Karpas-422 (cell line): ENCODE measurements at places on chromosomes 2 and 18. TPM values are rescaled to one million over a fixed set of nuclear protein-coding genes. Genes with fewer than 3 reads are reported as not detected.

Gene GATA6
- total RNA-seq: not detected in 2 replicates

Gene ONECUT2
- not detected in 2 replicates for total RNA-seq

Gene FOXD4L1
- 0.60 and 0.72 TPM in 2 replicates for total RNA-seq

Gene PRKAG3
- total RNA-seq: not detected in 2 replicates

Gene GNLY
- not detected in 2 replicates for total RNA-seq

Gene CPLX4
- not detected in 2 replicates for total RNA-seq

Gene CTNNA2
- total RNA-seq: not detected in 2 replicates

Gene MC5R
- not detected in 2 replicates for total RNA-seq

Gene REG3A
- not detected in 2 replicates for total RNA-seq

Gene NOSTRIN
- total RNA-seq: not detected in 2 replicates

Gene PID1
- total RNA-seq: not detected in 2 replicates

- no peaks in the 10 kb centered on the region for H3K36me3 ChIP-seq
- H3K27ac ChIP-seq: no peak overlapping the region
- no peaks in the 10 kb centered on the region for H3K27me3 ChIP-seq
- no peak overlapping the region for H3K4me3 ChIP-seq
- H3K4me1 ChIP-seq: no peaks in the 10 kb centered on the region
Measured at GRCh38 chr2:105928563-105928962, 183.9 kb downstream of the NCK2 start.

GRCh38 chr2:9655441-9656269, 24.9 kb upstream of the YWHAQ start:
- H3K36me3 ChIP-seq: no peaks in the 10 kb centered on the region
- DNase-seq: no peak
- no peak overlapping the region for H3K4me3 ChIP-seq
- no peak overlapping the region for H3K27ac ChIP-seq
- no peaks in the 10 kb centered on the region for H3K27me3 ChIP-seq
- H3K4me1 ChIP-seq: peaks cover 11% of the 10 kb centered on the region

GRCh38 chr18:22322243-22322691, 95.4 kb downstream of the CTAGE1 start:
- no peaks in the 10 kb centered on the region for H3K27me3 ChIP-seq
- H3K4me1 ChIP-seq: no peaks in the 10 kb centered on the region

DNA sequence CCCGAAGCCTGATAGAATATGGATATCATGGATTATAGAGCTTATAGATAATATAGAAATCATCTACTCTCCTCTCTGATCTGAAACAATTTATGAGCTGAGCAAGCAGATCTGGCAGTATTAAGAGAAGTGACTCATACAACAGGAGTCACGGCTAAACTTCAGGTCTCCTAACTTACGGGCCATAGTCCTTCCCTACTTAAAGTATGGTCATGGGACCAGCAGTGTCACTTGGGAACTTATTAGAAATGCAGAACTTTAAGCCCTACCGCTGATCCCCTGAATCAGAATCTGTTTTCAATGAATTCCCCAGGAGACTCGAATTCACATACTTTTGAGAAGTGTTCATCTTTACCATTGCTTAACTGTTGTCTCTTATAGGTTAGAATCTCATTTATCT, 195.7 kb upstream of the FANCL start:
- no peak for DNase-seq
- H3K27ac ChIP-seq: no peak overlapping the region
- H3K36me3 ChIP-seq: no peaks in the 10 kb centered on the region
- H3K27me3 ChIP-seq: no peaks in the 10 kb centered on the region
- no peak overlapping the region for H3K4me3 ChIP-seq

DNA sequence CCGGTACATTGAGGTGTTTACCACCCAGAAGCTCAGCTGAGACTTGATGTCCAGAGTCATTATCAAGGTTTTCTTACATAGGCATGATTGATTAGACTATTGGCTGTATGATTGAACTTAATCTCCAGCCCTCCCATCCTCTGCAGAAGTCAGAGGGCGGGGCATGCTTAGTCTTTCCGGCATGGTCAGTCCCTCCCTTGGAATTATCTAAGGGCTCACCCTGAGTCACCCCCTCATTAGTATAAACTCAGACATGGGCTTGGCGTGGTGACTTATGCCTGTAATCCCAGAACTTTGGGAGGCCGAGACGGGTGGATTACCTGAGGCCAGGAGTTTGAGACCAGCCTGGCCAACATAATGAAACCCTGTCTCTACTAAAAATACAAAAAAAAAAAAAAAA, 243.9 kb downstream of the VAPA start:
- H3K36me3 ChIP-seq: no peaks in the 10 kb centered on the region
- DNase-seq: no peak
- H3K27ac ChIP-seq: no peak overlapping the region
- no peaks in the 10 kb centered on the region for H3K27me3 ChIP-seq

GRCh38 chr2:216858312-216858711, 1.6 kb downstream of the TNP1 start:
- DNase-seq: no peak
- no peaks in the 10 kb centered on the region for H3K4me1 ChIP-seq
- no peak overlapping the region for H3K27ac ChIP-seq
- no peaks in the 10 kb centered on the region for H3K36me3 ChIP-seq
- H3K27me3 ChIP-seq: no peaks in the 10 kb centered on the region
- no peak overlapping the region for H3K4me3 ChIP-seq

GRCh38 chr2:177708660-177709444, 316.3 kb downstream of the AGPS start:
- H3K27ac ChIP-seq: no peak overlapping the region
- no peaks in the 10 kb centered on the region for H3K36me3 ChIP-seq
- no peaks in the 10 kb centered on the region for H3K4me1 ChIP-seq
- H3K4me3 ChIP-seq: no peak overlapping the region
- H3K27me3 ChIP-seq: no peaks in the 10 kb centered on the region
- DNase-seq: no peak

DNA sequence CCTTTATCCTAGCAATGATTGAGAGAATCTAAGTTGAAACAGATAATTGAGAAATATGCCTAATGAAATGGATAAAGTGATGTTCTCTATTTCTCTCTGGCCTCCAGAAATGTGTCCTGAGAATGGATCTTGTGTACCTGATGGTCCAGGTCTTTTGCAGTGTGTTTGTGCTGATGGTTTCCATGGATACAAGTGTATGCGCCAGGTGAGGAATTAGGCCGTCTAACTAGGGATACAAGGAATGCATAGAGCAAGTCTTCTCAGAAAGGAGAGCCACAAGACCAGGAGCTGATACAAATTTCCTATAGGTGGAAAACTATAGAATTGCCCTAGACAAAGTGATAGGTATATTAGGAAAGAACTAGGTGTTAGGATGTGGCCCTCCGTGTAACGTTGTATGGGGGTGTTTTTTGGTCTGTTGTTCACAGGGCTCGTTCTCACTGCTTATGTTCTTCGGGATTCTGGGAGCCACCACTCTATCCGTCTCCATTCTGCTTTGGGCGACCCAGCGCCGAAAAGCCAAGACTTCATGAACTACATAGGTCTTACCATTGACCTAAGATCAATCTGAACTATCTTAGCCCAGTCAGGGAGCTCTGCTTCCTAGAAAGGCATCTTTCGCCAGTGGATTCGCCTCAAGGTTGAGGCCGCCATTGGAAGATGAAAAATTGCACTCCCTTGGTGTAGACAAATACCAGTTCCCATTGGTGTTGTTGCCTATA, 592 bp upstream of the CAD start:
- H3K27ac ChIP-seq: peak overlapping the region; percentile 86; the same call in 1 of the 2 replicates
- peaks cover 37% of the 10 kb centered on the region for H3K36me3 ChIP-seq
- peak overlapping the region; percentile 75 for H3K4me3 ChIP-seq
- DNase-seq: no peak

- H3K27me3 ChIP-seq: no peaks in the 10 kb centered on the region
- DNase-seq: no peak
- no peak overlapping the region for H3K27ac ChIP-seq
- no peaks in the 10 kb centered on the region for H3K36me3 ChIP-seq
- no peaks in the 10 kb centered on the region for H3K4me1 ChIP-seq
Measured at GRCh38 chr2:208713066-208713745, 306.6 kb downstream of the PTH2R start.

GRCh38 chr2:239626961-239627592, 226.3 kb upstream of the HDAC4 start:
- no peaks in the 10 kb centered on the region for H3K27me3 ChIP-seq
- no peak overlapping the region for H3K4me3 ChIP-seq
- H3K4me1 ChIP-seq: no peaks in the 10 kb centered on the region

DNA sequence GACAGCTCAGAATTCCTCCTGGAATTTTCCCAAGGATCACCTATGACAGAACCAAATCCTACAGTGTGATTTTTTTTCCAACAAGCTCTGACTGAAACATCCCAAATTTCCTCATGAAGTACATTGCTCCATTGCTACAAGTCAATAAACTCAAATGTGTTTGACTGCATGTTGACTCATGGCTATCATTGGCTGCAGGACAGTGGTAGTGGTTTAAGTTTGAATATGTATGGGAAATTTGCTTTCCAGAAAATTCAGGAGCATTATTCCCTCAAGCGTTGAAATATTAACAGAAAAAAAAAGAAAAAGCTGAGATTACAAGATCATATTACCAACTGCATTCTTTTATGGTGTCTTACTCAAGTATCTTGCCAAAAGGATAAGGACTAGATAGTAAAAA, 402.8 kb upstream of the DSEL start:
- H3K27me3 ChIP-seq: no peaks in the 10 kb centered on the region
- H3K4me1 ChIP-seq: no peaks in the 10 kb centered on the region
- no peak overlapping the region for H3K27ac ChIP-seq
- no peaks in the 10 kb centered on the region for H3K36me3 ChIP-seq

GRCh38 chr2:172965433-172966212, 110.0 kb upstream of the MAP3K20 start:
- no peaks in the 10 kb centered on the region for H3K36me3 ChIP-seq
- H3K27ac ChIP-seq: no peak overlapping the region
- no peak overlapping the region for H3K4me3 ChIP-seq
- DNase-seq: no peak
- H3K4me1 ChIP-seq: no peaks in the 10 kb centered on the region
- H3K27me3 ChIP-seq: no peaks in the 10 kb centered on the region

DNA sequence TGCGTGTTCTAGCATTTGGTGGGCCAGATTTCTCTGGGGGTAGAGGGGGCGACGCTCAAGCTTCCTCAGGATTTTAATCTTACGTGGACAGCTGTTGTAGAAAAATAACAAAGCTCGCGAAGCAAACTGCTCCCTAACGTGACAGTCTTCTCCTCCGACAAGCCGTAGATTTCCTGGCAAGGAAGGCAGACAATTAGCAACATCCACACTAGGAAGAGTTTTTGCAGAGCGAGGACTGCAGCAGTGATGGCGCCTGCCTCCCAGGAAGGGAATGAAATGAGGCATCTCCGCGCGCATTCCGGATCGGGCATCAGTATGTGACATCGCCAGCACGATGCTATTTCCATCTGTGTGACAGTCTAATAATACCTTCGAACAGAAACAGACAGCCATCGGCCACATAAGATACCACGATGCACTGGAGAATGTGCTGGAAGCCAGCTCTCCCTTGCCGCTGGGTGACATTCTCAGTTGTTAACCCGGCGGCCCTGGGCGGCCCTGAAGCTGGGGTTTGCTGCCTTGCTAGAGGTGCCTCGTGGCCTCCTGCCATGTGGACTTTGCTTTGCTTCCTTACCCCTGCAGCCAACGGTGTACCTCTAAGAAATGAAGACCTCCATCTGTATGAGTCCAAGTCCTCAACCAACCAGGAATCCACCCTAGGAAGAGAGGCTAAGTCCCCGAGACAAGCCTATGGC, 101.8 kb upstream of the AGAP1 start:
- H3K4me3 ChIP-seq: no peak overlapping the region
- no peak overlapping the region for H3K27ac ChIP-seq
- no peaks in the 10 kb centered on the region for H3K36me3 ChIP-seq
- H3K27me3 ChIP-seq: no peaks in the 10 kb centered on the region
- H3K4me1 ChIP-seq: peaks cover 4% of the 10 kb centered on the region; the same call in 1 of the 2 replicates
- DNase-seq: no peak

GRCh38 chr2:152418688-152419087, 83.7 kb downstream of the FMNL2 start:
- no peaks in the 10 kb centered on the region for H3K36me3 ChIP-seq
- H3K4me1 ChIP-seq: no peaks in the 10 kb centered on the region
- no peaks in the 10 kb centered on the region for H3K27me3 ChIP-seq
- no peak overlapping the region for H3K4me3 ChIP-seq

DNA sequence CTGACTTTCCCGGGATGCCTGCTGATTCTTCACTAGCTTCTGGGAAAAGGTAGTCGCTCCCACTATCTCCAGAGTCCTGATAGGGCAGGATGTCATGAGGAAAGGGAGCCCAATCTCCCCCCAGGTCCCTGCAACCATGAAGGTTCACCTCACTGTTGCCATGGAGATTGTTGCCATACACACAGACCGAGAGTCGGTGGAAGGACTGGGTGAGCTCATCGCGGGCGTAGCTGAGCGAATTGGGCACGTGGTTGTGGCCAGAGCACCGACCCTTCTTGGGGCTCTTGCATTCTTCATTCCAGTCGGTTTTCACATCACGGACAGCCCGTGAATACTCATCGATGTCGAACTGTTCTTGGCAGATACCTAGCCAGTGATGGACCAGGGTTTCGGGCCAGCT, 97.4 kb downstream of the MEP1B start:
- no peak overlapping the region for H3K27ac ChIP-seq
- no peaks in the 10 kb centered on the region for H3K36me3 ChIP-seq
- H3K4me3 ChIP-seq: no peak overlapping the region
- no peaks in the 10 kb centered on the region for H3K4me1 ChIP-seq
- no peaks in the 10 kb centered on the region for H3K27me3 ChIP-seq

- no peak for DNase-seq
- H3K4me1 ChIP-seq: peaks cover 29% of the 10 kb centered on the region
- peaks cover 64% of the 10 kb centered on the region; the same call in 1 of the 2 replicates for H3K36me3 ChIP-seq
Measured at GRCh38 chr18:51076503-51076902, 46.5 kb downstream of the SMAD4 start.

DNA sequence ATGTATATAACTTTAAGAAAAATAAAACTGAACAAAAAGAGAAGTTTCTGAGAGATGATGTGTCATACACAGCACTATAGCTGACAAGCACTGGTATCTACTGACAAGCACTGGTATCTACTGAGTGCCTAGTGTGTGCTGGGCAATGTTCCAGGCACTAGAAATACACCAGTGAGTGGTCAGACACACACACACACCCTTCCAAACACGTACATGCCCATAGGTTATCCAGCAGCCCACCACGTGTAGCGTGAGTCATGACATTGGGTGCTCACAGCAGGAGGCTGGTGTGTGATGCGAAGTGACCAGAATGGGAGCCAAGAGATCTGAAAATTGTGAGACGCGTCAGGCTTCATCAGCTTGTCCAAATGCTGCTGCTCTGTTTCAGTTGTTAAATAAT, 12.2 kb upstream of the GNAL start:
- no peaks in the 10 kb centered on the region for H3K27me3 ChIP-seq
- H3K4me3 ChIP-seq: no peak overlapping the region
- H3K36me3 ChIP-seq: no peaks in the 10 kb centered on the region

DNA sequence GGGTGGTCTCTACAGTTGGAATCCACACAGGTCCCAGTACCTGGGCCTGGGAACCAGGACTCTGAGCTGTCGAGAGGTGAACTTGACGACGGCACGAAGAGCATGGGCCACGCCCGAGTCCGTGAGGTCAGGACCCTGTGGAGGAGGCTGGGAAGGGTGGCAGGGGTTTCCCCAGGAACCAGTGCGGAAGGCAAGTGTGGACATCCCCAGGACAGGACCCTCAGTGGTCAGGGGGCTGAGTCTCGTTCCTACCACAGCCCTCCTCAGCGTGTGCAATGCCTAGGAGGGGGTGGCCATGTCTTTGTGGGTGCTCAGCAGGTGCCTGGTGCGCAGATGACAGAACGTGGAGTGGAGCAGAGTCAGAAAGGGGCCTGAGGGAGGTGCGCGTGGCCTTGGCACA, 335.6 kb upstream of the SALL3 start:
- no peak for DNase-seq
- H3K27me3 ChIP-seq: no peaks in the 10 kb centered on the region
- peaks cover 19% of the 10 kb centered on the region for H3K4me1 ChIP-seq

- H3K4me3 ChIP-seq: no peak overlapping the region
- H3K27me3 ChIP-seq: no peaks in the 10 kb centered on the region
- no peak overlapping the region for H3K27ac ChIP-seq
Measured at GRCh38 chr18:79580498-79581171, 99.0 kb upstream of the CTDP1 start.
